Common myeloid progenitor, CD34-positive (primary cell): ENCODE measurements at places on chromosomes 1 and 21.

GRCh38 chr21:42021371-42022090 is 11.4 kb upstream of the ZBTB21 start:
- no peaks in the 10 kb centered on the region for H3K27me3 ChIP-seq
- no peaks in the 10 kb centered on the region for H3K36me3 ChIP-seq
- H3K4me3 ChIP-seq, result no peak overlapping the region

GRCh38 chr1:229716069-229716468 is 90.0 kb downstream of the URB2 start:
- H3K27ac ChIP-seq, result no peak overlapping the region
- H3K27me3 ChIP-seq, result no peaks in the 10 kb centered on the region
- DNase-seq, result no peak
- no peaks in the 10 kb centered on the region for H3K36me3 ChIP-seq
- no peak overlapping the region for H3K4me3 ChIP-seq

DNA sequence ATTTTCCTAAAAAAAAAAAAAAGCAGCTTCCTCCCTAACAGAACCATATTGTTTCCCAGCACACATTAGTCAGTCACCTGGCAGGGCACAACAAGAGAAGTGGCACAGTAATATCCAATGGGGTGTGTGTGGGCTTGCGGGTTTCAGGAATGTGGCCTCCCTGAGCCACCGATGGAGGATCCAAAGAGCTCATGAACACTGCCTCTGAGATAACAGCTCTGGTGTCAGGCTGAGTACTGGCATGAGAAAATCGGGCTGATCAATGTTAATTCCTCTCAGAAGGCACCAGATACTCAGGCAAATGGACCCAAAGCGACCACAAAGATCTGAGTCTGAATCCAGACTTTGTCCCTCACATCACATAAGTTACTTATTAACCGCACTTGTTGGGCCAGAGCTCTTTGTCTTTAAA is 2.2 kb upstream of the LYPD8 start:
- H3K4me1 ChIP-seq, result no peaks in the 10 kb centered on the region
- no peak for DNase-seq
- H3K4me3 ChIP-seq, result no peak overlapping the region
- H3K36me3 ChIP-seq, result no peaks in the 10 kb centered on the region
- no peaks in the 10 kb centered on the region for H3K27me3 ChIP-seq
- H3K27ac ChIP-seq, result no peak overlapping the region

DNA sequence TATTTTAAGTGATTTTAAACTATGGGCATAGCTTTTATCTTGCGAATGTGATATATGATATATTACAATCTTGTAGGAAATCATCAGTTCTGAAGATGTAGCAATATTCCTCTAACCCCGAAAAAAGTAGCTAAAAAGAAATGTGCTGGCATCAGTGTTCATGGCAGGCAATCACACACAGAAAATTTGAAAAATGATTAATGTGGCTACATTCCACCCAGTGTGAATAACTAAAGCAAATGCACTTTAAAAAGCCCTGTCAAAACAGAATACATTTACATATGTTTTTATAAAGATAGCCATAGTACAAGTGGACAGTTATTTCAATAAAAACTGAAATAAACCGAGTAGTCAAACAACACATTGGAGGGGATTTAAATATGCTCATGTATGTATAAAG is 260.2 kb downstream of the HHAT start:
- no peaks in the 10 kb centered on the region for H3K4me1 ChIP-seq
- H3K27me3 ChIP-seq, result no peaks in the 10 kb centered on the region
- no peak overlapping the region for H3K27ac ChIP-seq
- H3K4me3 ChIP-seq, result no peak overlapping the region
- no peak for DNase-seq

- no peaks in the 10 kb centered on the region for H3K36me3 ChIP-seq
- no peak overlapping the region for H3K27ac ChIP-seq
- DNase-seq, result no peak
Observed at GRCh38 chr1:180136968-180137356, 17.7 kb upstream of the QSOX1 start.

GRCh38 chr1:228852024-228852423 is 116.7 kb downstream of the RHOU start:
- no peak overlapping the region for H3K27ac ChIP-seq
- no peak overlapping the region for H3K4me3 ChIP-seq
- H3K27me3 ChIP-seq, result peaks cover 17% of the 10 kb centered on the region

- H3K4me1 ChIP-seq, result no peaks in the 10 kb centered on the region
- no peaks in the 10 kb centered on the region for H3K27me3 ChIP-seq
- no peak overlapping the region for H3K4me3 ChIP-seq
- H3K27ac ChIP-seq, result no peak overlapping the region
- no peaks in the 10 kb centered on the region for H3K36me3 ChIP-seq
- DNase-seq, result no peak
Observed at GRCh38 chr1:76388261-76388660, 313.7 kb downstream of the ST6GALNAC3 start.
